ENCODE measurements at places on chromosomes 5 and 9.

DNA sequence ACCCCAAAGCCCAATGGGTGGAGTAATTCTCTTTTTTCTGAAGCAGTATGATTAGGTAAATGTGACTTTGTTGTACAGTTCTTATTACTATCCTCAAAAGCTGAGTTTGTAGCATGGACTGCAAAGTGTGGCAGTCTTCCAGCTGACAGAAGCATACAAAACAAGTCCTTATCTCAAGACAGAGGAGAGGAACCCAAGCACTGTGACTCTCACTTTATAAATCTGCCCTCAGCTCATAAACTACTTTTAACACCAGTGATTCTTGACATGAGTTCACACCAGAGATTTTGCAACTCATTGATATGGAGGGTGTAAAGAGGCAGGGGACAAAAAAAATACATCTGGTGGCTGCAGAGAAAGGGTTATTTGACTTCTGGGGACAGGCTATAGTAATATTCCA, 251.6 kb downstream of the NTRK2 start:
- no peak for DNase-seq

- no peak for DNase-seq
Measured at GRCh38 chr5:10861423-10861790, 100.4 kb upstream of the DAP start.

DNA sequence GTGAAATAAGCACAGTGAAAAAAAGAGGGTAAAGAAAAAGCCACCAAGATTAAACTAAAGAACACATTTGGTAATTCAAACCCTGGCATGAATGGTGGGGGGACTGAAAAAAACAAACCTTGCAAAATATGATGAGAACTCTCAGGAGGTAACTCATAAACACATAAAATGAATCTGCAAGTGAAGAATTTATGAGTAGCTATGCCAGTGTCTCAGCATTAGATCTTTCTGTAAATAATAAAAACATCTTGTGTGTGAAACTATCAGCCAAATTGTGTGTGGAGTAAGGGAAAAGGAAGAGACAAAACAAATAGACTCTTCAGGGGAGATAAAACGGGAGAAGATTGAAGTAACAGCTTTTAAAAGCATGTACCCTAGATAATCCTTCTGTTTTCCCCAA, 129.6 kb upstream of the SPEF2 start:
- DNase-seq: no peak

DNA sequence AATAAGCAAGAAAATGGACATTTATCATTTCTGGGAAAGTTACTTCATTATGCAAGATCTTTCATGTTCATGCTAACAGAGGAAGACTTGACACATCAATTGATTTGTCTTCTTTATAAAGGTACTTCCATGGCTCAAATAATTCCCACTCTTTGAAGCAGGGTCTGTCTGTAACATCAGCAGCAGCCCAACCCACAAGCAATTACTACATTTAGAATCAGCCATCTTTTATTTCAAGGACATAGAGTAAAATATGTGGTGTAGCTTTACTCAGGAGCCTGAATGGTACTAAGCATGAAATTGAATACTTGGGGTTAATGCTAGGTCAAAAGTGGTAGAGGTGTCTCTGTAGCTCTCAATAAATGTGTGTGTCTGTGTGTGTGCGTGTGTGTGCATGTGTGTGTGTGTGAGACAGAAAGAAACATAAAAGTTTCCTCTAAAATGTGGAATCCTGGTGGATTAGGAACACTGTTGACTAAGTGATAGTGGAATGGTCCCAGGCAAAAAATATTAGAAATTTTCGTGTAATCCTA, 581.1 kb downstream of the CAAP1 start:
- DNase-seq: no peak

- no peak for DNase-seq
Measured at GRCh38 chr5:169450464-169450863, 133.1 kb upstream of the SPDL1 start.

- DNase-seq: peak; percentile 37
Measured at GRCh38 chr5:113678924-113679575, 165.6 kb downstream of the YTHDC2 start.

GRCh38 chr5:145801195-145801594, 33.9 kb downstream of the PRELID2 start:
- DNase-seq: no peak

DNA sequence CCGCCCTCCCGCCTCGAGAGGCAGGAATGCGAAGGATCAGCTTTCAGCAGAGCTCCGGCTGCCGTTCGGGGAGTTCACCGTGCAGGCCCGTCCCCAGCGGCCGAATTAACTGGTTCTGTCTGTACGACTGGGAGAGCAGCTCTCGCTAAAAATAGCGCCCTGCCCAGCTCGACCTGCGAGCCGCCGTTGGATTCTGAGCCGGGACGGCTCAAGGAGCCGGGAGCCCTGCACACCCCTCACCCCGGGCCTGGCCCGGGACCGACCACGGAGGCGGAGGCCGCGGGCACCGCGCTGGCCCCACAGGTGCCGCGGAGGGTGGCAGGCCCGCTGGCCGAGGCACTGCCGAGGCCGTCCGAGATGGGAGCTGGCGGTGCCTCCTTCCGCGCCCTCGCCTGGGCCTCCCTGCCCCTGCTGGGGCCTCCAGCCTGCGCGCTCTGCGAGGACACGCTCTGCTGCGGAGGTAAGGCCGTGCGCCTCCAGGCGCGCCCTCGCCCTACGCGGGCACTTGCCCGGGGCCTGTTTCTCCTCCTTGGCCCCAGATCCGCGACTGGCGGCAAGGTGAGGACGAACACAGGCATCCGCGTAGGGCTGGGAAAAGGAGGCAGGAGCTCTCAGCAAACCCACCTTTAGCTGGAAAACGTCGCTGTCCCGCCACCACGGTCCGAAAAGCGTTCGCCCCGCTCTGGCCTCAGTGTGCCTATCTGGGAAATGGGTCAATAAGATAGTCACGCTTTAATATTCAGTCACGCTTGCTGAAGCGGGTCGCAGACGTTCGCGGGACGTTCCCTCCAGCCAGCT, 53.1 kb upstream of the DAB2IP start:
- DNase-seq: no peak

DNA sequence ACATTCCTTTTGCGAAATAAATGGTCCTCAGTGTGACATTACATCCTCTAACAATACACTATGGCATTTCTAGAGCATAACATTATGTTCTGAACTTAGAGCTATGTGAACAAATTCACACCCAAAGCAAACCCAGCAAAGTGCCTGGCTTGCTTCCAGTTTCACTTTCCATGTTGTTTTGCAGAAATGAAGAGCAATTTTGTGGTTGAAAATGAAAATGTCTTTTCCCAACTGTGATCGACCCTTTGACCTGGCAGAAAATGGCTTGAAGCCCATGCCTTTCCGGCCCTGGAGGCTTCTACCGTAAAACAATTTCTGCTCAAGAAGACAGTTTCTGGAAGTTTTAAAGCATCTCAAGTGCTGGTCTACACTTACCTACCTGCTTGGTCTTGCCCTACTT, 344.7 kb upstream of the RGMB start:
- DNase-seq: peak; percentile 23

DNA sequence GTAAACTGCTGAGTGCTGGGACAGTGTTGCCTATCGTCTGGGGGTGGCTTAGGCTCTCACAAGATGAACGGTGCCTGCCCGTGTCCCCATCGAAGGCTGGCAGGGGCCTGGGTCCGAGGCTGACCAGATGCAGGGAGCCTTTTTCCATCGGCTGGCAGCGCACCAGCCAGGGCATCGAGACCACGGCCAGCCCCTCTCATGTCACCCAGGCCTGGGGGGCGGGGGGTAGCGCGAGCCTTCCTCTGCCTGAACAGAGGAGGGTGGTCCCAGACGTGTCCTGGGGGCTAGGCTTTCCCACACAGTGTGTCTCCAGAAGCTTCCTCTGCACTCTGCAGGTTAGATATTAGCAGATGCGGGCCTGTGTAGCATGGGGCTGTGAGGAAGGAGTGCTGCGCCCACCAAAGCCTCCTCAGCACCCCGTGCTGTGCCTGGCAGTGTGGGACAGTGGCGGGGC, 17.3 kb downstream of the FGD3 start:
- DNase-seq: no peak

GRCh38 chr9:113574441-113575262, 111.1 kb downstream of the RGS3 start:
- DNase-seq: peak; percentile 2

GRCh38 chr5:35920890-35921289, 17.5 kb downstream of the CAPSL start:
- no peak for DNase-seq

DNA sequence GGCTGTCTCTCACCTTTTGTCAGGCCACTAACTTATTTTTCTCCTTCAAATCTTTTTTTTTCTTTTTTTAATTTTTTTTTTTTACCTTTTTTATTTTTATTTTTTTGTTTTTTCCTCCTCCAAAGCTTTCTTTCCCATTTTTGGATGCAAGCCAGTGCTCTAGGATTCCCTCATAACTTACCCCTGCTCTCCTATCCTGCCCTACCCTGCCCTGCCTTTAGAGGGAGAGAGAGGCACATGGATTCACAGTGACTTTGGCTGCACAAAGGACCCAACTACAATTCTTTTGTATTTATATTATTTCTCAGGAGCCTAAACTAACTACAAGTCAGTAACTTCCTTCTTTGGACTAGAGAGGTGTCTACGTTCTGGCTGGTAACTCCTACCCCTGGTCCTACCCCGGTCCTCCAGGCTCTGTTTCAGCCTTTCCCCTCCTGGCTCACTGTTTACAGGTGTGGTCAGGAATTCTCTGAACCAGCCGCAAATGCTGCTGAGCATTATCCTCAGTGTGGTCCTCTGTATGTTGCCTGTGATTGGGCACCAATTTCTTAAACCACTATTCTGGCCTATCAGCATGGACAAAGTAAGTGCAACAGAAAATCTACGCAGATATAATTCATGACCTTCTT, 8.4 kb upstream of the RUSC2 start:
- DNase-seq: peak; percentile 56

GRCh38 chr9:87125819-87126218, 178.5 kb upstream of the GAS1 start:
- no peak for DNase-seq

DNA sequence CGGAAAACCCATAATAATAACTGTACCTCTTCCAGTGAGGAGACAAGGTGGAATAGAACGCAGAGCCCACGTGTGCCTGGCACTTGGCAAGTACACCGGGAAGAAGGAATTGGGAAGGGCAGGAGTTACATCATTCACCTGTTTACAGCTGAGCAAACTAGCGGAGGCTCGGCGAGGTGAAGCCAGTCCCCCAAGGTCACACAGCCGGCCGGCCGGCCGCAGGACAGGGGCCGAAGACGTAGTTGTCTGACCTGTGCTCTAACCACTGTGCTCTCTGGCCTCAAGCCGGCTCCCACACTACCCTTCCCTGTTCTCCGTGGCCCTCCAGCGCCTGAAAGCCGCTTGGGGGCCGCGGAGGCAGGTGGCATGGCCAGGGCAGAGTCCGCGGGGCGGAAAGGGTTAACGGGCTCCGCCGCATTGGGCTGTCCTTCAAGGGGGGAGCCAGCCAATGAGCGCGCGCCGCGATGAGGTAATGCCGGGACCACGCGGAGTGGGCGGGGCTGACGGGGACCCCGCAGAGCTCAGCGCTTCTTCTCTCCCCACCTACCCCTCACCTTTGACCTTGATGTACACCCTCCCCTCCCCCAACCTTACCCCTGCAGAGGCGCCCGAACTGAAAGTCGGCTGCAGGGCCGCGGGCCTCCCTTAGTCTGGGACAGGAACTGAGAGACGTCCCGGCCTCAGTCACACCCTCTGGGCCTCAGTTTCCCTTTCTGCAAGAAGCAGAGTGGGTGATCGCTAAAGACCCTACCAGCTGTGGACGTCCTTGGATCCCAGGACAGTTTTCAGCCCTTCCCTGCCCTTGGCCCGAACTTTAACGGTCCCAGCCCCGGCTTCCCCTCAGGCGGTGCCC, 125.1 kb downstream of the C9orf50 start:
- DNase-seq: peak; percentile 88

GRCh38 chr5:123814801-123815470, 303.0 kb downstream of the CSNK1G3 start:
- DNase-seq: no peak

All from activated naive CD4-positive, alpha-beta T cell treated with anti-CD3 and anti-CD28 coated beads, Interleukin-2, amount 10 ng/mL, durations not matched to agents 7 days and 5 days (primary cell).